ENCODE measurements at places on chromosomes 1 and 21.

DNA sequence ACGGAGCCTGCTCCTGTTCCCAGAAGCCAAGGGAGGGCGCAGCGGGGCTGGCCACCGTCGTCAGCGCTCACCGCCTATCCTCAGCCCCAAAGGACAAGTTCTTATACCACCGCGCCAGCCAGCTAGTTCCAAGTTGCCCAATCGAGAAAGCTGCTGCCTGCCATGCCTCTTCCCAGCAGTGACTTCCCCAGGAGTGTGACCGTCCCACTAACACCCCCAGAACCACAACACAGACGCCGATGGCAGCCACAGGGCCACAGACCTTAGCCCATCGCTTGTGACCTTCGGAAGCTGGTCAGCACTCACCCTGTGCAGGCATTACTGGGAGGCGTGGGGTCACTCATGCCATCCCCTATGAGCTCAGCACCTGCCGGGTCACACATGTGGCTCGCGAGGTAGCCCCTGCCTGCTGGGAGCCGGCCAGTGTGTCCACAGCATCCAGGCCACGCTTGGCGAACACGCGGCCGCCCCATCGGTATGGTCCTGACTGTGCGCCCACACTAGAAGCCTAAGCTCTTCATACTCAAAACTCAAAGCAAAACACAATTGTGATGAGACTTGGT, 20.1 kb downstream of the NADK start:
- peak; percentile 66 for DNase-seq

DNA sequence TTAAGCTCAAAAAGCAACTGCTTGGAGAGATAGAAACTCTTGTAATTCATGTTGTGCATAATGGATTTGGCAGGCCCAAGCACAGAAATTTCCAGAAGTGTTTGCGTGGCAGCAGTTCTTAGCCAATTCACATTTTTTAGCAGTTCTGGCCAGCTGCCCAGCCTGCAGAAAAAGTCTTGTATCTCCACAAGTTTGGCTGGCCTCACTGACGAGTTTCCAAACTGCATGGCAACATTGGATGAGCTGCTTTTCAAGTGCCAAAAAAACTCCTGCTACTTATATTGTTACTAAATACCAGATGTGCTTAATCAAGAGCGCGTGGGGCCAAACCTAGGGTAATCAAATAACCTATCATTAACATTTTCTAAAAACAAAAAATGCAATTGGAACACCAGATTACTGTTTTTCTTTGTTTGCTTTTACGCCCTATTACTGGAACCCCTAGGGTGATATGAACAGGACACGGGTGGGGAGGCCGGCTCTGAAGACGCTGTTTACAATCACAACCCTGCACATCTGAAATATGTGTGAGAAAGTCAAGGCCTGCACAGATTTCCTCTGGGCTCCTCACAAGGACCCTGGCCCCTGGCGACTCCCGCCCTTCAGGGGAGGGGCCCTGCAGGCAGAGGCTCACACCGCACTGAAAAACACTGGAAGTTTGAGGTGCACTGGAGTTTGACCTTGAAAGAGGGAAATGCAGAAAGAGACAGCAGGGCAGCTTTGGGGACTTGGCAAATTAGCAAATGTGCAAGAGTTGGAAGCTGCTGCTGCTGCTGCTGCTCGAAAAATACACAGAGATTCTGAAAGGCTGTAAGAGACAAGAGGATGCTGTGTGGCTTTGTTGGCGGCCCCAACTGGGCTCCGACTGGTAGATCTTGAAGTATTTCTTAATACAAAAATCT, 55.2 kb upstream of the TARBP1 start:
- peak; percentile 49 for DNase-seq

DNA sequence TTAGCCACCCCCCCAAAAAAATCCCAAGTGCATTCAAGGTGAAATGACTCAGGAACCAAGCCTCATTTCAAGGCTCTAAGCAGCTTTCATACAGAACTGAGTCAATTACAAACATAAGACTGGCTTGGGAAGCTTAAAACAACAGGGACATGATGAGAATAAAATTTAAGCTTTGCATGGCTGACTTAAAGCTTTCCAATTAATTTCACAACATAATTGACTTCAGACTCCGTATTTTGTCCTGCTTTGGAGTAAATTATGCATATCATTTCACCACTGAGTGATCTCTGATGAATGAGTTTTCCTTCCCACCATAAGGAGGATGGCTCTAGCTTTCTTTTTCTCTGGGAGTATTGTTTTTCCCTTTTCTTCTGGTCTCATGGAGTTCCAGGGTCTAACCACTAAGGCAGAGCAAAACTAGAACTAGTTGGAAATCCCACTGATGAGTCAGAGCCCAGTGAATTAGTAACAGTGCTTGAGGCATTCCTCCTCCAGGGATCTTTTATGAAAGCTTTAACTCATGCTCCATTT, 72.8 kb downstream of the XCL2 start:
- peak; percentile 81 for DNase-seq

DNA sequence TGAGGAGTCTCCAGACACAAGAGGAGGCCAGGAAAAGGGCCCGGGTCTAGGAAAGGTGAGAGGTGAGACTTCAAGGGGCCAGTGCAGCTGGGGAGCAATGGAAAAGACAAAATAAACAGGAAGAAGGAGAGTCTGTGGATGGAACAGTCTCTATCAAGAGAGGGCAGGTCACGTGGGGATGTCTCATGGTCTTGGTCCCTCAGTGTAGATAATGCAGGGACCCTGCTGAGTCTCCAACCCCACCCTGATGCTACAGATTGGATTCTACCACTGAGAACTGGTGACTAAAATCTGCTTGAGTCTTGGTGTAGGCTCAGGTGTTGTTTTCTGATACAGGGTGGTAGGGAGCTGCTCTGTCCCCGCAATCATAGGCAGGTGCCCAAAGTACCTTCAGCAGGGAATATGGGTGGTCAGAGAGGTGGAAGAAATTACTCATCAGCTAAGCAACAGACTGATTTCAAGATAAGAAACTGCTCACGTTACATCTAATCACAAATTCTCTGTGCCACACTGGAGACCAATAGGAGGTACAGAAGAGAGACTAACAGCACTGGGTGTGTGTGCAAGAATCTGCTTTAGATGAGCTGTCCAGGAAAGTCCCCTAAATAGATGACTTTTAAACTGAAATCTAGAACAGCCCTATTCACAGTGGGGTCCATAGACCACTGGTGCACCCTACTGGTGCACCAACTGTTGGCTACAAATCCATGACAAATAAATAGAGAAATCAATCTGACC, 101.5 kb upstream of the TLR5 start:
- DNase-seq = no peak

DNA sequence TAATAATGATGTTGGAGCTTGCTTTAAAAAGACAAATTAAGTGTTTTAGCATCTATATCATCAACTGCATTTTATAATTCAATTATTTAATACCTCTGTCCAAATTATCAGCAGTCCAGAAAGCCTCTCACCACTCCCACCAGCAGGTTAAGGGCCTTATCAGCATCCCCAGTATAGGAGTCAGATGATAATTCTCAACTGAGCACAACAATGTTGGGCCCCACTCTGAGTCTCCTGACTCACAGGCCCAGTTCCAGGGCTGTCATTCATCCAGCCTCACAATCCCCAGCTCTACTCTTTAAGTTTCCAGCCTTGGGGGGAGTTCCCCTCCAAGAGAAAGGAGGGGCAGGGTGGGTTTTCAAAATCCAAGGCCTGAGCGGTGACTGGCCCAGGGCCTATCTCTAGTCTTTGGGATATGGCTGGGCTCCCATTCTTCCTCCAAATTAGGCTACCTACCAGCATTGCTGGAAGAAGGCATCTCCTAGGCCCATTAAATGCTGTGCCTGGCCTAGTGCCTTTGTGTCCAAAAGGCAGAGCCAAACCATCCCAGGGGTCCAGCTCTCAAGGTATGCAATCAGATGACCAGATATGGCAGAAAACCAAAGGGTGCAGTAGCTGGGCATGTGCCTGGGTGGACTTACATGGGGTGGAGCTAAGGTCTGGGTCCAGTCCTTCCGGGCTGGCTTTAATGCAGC, 134.1 kb downstream of the GLUL start:
- no peak for DNase-seq

GRCh38 chr1:56461158-56462127, 117.9 kb downstream of the PLPP3 start:
- no peak for DNase-seq

DNA sequence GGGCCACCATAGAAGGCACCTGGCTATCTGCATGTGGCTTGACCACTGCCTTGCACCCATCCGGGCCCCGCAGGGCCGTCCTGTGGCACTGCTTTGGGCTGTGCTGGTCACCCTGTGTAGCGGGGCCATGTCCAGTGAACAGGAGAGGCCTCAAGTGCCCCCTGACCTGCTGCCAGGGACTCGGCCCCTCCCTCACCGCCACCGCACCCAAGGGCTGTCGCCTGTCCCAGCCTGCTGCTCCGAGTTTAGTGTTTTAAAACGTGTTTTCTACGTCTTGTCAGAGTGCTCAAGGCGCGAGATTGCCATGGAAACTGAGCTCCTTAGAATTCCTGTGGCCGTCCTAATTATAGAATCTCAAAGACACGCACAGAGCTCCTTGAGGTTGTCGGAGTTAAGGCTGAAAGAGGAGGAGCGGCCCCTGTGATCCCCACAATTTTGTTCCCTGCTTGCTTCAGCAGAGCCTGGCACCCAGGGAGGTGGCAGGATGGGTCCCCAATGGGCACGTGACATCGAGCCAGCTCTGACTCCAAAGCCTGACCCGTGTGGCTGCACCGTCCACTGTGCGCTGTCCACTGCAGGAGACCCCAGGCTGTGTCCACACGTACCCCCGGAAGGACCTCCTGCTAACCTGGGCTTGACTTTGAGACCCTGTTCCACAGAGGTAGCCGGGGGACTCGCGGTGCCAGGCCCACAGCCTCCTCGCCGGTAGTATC, 66.2 kb downstream of the FAAP20 start:
- peak; percentile 63 for DNase-seq

- peak; percentile 96 for DNase-seq
Measured at GRCh38 chr1:55310505-55310971, 95.4 kb upstream of the USP24 start.

DNA sequence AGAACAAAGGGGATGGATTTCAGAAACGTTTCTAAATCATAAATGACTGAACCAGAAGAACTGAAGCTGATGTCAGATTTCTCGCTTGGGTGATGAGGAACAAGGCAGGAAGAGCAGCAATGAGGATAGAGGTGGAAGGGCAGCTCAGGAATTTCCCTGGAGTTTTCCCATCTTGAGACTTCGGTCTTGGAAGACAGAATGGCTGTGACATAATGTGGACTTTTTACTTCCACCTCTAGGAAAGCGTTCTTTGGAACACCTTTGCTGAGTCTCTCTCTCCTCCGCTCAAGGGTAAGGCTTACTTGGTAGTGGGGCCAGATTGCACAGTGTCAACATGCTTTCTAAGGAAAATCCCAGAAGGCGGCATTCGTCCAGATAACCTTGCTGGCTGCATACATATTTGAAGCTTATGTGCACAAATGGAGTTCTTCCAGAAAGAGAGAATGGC, 36.6 kb downstream of the DEGS1 start:
- DNase-seq = peak; percentile 23

GRCh38 chr1:200310824-200311223, 99.0 kb downstream of the ZNF281 start:
- DNase-seq = no peak

GRCh38 chr1:111556325-111557037, 53.0 kb upstream of the ADORA3 start:
- no peak for DNase-seq

DNA sequence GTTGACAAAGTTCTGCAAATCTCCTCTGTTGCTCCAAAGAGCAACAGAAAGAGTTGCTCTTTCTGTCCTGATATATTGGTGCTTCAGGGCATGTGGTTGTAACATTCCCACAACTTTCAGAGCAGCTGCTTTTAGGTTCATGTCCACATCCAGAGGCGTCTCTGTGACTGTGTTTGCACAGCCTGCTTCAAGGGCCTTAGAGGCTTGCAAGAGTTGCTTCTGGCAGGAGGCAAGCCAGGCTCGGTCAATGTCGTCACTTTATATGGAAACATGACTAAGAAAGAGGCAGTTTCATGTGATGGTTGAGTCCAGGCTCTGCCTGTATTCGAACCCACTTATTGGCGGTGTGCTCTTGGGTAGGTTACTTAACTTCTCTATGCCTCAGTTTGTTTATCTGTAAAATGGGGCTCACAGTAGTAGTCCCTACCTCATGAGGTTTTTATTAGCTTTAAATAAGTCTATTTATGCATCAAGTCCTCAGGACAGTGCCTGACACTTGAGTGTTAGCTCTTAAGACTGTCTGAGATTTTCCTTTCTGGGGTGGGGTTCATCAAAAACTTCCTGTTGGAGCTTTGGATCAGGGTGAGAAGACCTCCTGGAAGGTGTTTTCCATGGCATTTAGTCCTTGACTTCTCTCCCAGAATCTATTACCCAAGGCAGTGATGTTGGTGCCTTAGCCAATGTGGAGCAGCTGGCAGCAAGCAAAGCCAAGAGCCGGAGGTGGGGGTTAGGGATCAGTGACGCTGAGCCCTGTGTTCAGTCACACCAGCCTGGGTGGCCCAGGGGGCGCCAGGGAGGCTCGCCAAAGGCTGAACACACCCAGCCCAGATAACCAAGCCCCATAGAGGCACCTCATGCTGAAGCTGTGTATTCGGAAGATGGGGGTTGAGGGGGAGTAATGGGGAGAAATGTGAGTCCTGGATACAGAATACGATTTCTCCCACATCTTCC, 18.9 kb downstream of the LHX4 start:
- DNase-seq = peak; percentile 82

GRCh38 chr1:174797398-174797797, 202.3 kb upstream of the CACYBP start:
- DNase-seq = no peak

DNA sequence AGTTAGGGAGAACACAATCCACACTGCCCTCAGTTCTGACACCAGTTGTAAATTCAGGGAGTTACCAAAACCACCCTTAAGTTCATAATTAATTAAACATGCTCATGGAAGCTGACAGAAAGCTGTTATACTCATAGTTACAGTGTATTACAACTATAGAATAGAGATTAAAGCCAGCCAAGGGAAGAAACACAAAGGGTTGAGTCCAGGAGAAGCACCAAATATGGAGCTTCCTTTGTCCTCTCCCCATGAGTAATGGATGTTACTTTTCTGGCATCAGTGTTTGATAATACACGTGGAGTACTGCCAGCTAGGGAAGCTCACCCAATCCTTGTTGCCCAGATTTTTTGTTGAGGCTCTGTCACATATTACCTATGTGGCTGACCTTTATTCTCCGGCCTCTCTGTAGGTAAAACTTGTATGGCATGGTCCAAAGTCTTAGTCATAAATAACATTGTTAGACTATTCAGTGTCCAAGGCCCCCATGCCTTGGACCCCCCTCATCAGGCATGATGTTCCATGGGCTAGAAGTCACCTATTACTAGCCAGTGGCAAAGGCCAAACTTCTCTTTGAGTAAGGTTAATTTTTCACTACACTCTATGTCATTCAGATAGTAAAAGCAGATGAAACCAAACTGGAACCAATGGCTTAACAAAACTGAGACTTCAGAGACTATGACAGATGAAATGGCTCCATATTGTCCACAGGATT, 175.7 kb downstream of the GPR52 start:
- DNase-seq = no peak

GRCh38 chr1:113390871-113391648, 745 bp downstream of the MAGI3 start:
- peak; percentile 76 for DNase-seq

DNA sequence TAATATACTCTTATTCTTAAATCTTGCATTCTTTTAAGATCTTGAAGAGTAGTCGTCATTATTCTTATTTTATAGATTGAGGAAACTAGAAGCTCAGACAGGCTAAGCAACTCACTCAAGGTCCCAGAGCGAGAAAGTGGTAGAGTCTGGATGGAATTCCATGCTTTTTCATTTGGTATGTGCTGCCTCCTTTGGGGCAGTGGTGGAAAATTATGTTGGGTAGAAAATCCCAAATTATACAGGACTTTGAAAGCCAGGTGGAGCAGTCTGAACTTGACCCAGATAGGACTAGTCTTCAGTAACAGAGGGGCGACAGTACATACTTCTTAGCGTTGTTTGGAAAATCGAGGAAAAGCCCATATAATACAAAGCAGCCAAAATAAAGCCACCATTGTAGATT, 205.6 kb downstream of the ATG4C start:
- DNase-seq = no peak

Data from osteoblast (primary cell).